Camera-type eye (tissue), 1 donor: ENCODE measurements at places on chromosomes 6 and 20. TPM values are rescaled to one million over a fixed set of nuclear protein-coding genes. Genes with fewer than 3 reads are reported as not detected.

The SLC17A9 gene
- 4.6 TPM for total RNA-seq

The MLN gene
- total RNA-seq: not detected

The PRKN gene
- total RNA-seq: 19.5 TPM

The MYBL2 gene
- 4.8 TPM for total RNA-seq

The FNDC11 gene
- total RNA-seq: 1.0 TPM

The EGFL8 gene
- 21.4 TPM for total RNA-seq

The LY6G6F gene
- total RNA-seq: not detected

The MYH7B gene
- 10.7 TPM for total RNA-seq

The CAGE1 gene
- not detected for total RNA-seq

The OR5V1 gene
- not detected for total RNA-seq

The SMLR1 gene
- not detected for total RNA-seq

The RAET1L gene
- not detected for total RNA-seq

The LY6G6D gene
- total RNA-seq: not detected

The EYA2 gene
- 18.0 TPM for total RNA-seq

The NR2E1 gene
- 48.3 TPM for total RNA-seq

The TCF15 gene
- total RNA-seq: 0.44 TPM

The GGTLC1 gene
- not detected for total RNA-seq

The MPIG6B gene
- total RNA-seq: 0.55 TPM

The PTCHD4 gene
- total RNA-seq: 10.0 TPM

The DEFB110 gene
- not detected for total RNA-seq

The GDAP1L1 gene
- 13.6 TPM for total RNA-seq

The HLA-DQB1 gene
- 0.27 TPM for total RNA-seq

The CRYBG1 gene
- 5.7 TPM for total RNA-seq

The ATP6V1G2 gene
- 19.2 TPM for total RNA-seq

The CLVS2 gene
- 11.6 TPM for total RNA-seq

The DEFB129 gene
- total RNA-seq: not detected

The PRRT1 gene
- total RNA-seq: 1.6 TPM

The C6orf15 gene
- not detected for total RNA-seq

The COX4I2 gene
- 3.2 TPM for total RNA-seq

The BFSP1 gene
- 676 TPM for total RNA-seq

The PREX1 gene
- 60.2 TPM for total RNA-seq

The GSS gene
- total RNA-seq: 99.4 TPM

The ENPP3 gene
- total RNA-seq: 1.5 TPM

The WFDC12 gene
- not detected for total RNA-seq

The SLC17A1 gene
- total RNA-seq: not detected

The TREML2 gene
- total RNA-seq: 0.27 TPM

The RUNX2 gene
- 5.1 TPM for total RNA-seq

The UTRN gene
- total RNA-seq: 235 TPM

The GLP1R gene
- total RNA-seq: 0.88 TPM

The TAPBP gene
- total RNA-seq: 45.8 TPM

The PLA2G7 gene
- 1.9 TPM for total RNA-seq

The SLC35D3 gene
- 4.9 TPM for total RNA-seq

The VNN1 gene
- total RNA-seq: 0.82 TPM
